Endothelial cell of coronary artery (primary cell): ENCODE measurements at places on chromosomes 12 and 14. TPM values are rescaled to one million over a fixed set of nuclear protein-coding genes. Genes with fewer than 3 reads are reported as not detected.

RERG gene
- total RNA-seq = 0.94 TPM in 1 of 2 replicates, not detected in the other

CRIP1 gene
- 0.45 and 0.75 TPM in 2 replicates for total RNA-seq

FOXN4 gene
- not detected in 2 replicates for total RNA-seq

LRIG3 gene
- total RNA-seq = 43.0 and 67.8 TPM in 2 replicates

TM7SF3 gene
- total RNA-seq = 94.0 and 100 TPM in 2 replicates

KLC1 gene
- total RNA-seq = 180 and 262 TPM in 2 replicates
